CD4-positive, alpha-beta T cell treated with Interferon alpha-2 for 1 hour (primary cell): ENCODE measurements at places on chromosomes 16 and 17.

DNA sequence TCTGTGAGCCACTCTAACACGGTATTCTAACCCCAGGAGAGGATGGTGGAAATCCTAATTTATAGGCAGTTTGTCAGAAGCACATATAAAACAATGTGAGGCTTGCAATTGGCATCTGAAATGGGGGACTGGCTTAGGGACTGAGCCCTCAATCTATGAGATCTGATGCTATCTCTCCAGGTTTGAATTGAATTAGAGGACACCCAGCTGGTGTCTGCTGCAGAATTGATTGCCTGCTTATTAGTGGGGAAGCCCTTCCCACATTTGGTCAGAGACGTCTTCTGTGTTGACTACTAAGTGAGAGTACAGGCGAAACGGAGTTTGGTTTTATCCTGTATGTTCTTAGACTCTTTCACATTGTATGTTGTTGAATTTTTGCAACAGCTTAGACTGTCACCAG, 13.6 kb upstream of the TMIGD1 start:
- DNase-seq: no peak

GRCh38 chr17:57676543-57676942, 68.6 kb downstream of the CCDC182 start:
- DNase-seq: no peak

GRCh38 chr17:75755205-75755901, 9.6 kb downstream of the GALK1 start:
- DNase-seq: no peak

DNA sequence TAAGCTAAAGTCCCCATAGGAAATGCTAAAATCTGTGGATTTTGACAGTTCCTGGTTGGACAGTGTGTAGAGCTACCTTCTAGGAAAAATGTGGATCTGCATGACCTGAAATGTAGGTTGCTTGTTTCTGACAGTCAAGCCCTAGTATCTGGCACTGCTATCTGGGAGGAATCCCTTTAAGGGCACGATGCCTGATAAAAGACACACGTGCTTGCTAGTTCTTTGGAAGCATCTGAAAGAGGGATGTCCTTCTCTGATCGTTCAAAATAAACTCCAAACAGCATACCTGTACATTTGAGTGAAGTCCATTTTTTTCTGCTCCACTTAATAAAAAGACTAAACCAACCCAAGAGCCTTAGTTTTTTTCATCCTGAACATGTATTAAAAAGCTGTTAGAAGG, 101.3 kb downstream of the CDK5R1 start:
- DNase-seq: no peak

DNA sequence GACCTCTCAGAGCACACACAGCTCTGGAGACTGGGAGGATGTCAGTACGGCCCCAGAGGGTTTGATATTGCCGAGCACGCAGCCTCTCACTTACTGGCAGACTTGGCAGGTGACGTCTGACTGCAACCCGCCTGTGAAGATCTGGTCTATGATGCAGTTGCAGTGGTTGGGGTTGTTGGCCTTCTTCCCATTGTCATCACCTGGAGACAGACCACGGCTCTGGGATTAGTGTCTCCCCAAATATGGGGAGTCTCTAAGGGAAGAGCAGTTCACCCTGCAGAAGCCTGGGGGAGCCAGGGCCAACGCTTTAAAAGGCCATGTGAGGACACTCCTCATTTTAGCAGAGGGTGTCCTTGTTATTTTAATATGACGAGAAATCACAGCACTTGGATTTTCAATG, 30.1 kb downstream of the USP22 start:
- no peak for DNase-seq

- DNase-seq: no peak
These were observed 145.7 kb upstream of the IRX3 start for GRCh38 chr16:54431997-54432896.

DNA sequence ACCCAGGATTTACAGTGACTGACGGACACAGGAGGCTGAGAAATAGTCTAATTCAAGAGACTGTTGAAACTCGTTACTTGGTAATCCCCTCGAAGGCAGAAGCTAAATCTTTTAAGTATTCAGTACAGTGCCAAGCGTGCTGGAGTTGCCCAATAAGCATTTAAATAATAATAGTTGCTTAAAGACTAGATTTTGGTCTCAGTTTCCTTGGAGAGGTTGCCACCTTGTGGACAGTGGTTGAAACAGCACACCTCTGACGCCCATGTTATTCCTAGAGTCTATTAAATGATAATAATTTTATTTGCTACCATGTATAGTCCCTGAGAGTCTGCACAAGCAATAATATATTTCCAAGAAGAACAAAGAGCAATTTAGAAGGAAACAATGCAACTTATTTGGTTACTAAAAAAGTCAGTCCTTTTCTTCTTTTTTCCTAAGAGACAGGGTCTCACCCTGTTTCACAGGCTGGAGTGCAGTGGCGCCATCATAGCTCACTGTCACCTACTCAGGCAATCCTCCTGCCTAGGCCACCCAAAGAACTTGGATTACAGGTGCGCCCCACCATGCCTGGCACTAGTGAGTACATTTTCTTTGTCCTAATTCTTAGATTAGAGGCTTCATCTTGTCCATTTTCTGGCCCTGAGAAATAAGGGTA, 138.0 kb upstream of the NUDT7 start:
- DNase-seq: peak; percentile 48

DNA sequence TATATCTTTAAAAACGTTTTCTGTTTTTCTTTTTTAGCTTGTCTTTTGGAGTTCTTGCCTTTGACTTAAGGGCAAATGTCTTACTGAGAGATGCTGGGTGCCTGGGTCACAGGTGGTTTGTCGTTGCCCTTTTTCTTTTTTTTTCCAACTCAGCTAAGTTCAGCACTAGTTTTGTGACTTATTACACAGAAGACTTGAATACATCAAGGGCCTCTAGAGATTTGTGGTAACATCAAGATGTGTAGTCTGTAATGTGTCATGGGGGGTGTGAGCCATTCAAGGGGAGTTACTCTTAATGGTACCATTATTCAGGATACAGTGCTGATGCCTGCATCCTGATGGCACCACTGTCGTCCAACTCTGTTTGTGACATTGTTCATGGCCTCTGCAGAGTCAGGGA, 95.1 kb downstream of the PRKCA start:
- no peak for DNase-seq

DNA sequence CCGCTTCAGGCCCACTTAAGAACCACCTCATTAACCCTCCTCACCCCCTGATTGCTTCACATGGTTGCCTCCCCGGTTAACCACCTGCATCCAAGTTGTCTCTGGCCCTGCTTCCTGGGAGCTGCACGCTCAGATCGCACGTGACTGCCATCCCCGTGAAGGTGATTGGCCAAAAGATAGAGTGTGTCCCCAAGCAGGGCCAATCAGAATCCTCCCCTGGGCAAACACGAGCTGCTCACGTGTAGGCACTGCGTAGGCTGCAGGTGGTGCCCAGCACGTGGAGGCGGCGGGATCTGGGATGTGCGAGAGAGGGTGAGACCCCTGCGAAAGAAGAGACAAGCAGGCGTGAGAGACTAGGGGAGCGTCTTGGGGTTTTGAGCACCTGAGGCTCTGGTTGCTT, 111.8 kb upstream of the CRHR1 start:
- DNase-seq: no peak

DNA sequence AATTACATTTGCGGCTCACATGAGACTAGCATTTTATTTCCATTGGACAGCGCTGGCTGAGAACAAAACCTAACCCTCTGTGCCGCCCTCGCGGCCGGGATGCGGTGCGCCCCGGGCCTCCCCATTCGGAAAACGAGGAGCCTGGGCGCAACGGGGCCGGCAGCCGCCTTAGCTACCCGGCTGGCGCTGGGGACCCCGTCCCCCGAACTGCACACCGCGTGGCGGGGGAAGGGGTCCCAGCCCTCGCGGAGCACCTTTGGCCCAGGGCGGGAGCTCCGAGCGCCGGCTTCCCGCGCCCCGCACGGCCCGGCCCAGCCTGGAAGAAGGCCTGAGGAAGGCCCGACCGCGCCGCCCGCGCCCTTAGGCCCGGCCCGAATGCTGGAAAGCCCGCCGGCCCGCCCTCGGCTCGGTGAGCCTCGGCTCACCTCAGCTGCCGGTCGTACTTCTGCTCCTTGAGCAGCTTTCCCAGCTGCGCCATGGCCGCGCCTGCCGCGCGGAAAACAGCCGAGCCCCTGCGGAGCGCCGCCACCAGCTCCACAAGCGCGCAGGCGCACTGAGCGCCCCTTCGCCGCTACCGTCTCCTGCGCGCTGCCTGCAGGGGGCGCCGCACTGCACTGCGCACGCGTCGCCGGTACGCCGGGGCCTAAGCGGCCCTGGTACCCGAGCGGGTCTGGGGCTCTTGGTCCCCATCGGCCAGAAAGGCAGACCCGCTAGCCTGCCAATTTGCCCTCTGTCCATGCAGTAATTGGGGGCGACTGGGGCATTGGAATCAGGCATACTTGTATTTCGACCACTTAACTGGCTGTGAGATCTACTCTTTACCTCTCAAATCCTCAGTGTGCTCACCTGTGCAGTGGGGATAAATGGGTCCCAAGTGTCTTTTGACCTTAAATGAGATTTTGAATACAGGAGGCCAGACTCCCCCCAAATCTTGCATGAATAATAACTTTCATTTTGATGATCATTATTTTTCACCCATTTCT, at the start of gene NAE1:
NAE1 (minus strand) TSS at position 555 of the 983 bp plus-strand sequence; CDS start at position 478, 77 bp downstream.
- peak; percentile 89 for DNase-seq

GRCh38 chr16:88678224-88678979, 7.9 kb downstream of the SNAI3 start:
- no peak for DNase-seq

DNA sequence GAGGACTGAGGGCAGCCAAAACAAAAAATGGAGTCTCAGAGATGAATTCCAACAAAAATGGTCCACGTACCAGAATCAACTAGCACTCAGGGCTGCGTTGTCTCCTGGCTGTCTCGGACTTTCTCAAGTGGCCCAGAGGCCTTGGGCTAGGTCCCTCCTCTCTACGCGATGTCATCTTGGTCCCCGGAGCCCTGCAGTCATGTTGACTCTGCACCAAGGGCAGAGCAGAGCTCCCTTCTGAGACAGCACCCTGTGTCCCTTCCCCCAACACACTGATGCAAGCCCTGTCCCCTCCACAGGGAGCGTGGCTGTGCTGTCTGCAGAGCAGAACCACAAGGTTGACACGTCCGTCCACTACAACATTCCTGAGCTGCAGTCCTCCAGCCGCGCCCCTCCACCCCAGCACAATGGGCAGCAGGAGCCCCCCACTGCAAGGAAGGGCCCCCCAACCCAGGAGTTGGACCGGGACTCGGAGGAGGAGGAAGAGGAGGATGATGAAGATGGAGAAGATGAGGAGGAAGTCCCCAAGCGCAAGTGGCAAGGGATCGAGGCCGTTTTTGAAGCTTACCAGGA, 20.8 kb downstream of the GINS2 start:
- DNase-seq: no peak

DNA sequence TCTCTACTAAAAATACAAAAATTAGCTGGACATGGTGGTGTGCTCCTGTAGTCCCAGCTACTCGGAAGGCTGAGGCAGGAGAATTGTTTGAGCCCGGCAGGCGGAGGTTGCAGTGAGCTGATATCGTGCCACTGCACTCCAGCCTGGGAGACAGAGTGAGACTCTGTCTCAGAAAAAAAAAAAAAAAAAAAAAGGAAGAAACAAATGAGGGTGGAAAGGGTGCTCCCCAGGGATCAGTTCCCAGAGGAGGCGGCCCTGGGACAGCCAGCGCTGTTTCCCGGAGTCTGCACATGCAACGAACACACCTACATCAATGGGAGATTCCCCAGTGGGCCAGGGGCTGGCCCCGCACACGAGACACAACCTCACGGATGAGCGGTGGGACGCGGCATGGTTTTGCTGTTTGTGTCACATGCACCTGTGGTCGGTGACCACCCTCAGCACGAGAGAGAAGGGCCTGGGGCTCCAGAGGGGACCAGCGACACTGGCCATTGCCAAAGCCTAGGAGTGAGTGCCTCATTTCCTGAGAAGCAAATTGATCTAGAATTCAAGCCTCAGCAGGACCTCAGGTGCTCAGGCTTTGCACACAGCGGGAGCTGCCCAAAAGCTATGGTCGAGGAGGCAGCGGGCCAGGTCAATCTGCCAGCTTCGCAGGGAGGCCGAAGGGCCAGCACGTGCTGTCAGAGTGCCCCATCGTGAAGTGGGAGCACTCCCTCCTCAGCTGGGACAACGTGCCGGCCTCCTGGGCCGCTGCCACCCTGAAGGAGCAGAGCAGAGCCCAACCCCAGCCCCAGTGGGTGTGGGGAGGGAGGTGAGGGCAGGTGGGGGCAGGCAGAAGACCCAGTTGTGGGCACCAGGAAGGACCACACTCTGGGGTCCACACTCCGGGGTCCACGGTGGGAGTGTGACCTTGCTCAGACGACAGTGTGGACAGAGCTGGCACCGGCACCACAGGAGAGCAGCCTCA, 13.8 kb upstream of the WDR45B start:
- no peak for DNase-seq

DNA sequence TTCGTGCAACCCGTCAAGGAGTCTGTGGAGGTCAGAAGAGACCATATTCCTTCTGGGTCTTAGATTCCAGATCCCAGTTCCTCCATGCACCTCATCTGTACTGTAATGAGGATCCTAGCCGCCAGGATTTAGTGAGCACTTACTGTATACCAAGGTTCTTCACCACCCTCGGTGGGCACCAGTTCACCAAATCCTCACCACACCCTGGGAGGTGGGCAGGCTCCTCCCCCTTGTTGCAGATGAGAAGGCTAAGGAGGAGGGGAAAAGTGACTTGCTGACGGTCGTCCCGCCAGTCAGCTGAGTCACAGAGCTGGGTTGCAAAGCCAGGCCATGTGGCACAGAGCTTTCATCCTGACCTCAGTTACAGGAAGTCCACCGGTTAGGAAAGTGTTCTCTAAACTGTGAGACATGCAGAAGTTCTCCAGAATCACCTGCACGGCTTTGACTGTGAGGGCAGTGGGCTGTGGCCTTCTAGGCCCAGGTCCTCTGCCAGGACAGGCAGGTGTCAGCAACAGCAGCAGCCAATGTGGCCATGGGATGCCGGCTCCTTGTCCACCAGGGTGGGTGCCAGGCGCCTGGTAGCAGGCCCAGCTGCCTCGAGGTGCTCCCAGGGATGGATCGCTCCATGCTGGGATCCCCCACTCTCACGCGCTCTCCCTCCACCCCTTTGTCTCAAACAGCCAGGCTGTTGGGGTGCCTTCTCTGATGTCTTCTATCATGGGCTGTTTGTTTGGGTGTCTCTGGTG, 240.3 kb upstream of the GSE1 start:
- no peak for DNase-seq
